ENCODE measurements at places on chromosomes 6 and 20. TPM values are rescaled to one million over a fixed set of nuclear protein-coding genes. Genes with fewer than 3 reads are reported as not detected.

The ANKRD60 gene
- not detected for total RNA-seq

The EDN1 gene
- 0.15 TPM for total RNA-seq

The BEND6 gene
- not detected for total RNA-seq

The MYB gene
- 3.9 TPM for total RNA-seq

The PHACTR3 gene
- total RNA-seq, result not detected

The PNLDC1 gene
- 0.94 TPM for total RNA-seq

The HLA-G gene
- 0.52 TPM for total RNA-seq

Data from CD4-positive, alpha-beta memory T cell (primary cell).